Stimulated activated CD8-positive, alpha-beta memory T cell treated with anti-CD3 and anti-CD28 coated beads, Interleukin-7, amount 100 ng/mL, for 24 hours (primary cell): ENCODE measurements at places on chromosomes 11 and 22.

GRCh38 chr22:29821291-29822016, 16.6 kb downstream of the ASCC2 start:
- DNase-seq, result no peak

DNA sequence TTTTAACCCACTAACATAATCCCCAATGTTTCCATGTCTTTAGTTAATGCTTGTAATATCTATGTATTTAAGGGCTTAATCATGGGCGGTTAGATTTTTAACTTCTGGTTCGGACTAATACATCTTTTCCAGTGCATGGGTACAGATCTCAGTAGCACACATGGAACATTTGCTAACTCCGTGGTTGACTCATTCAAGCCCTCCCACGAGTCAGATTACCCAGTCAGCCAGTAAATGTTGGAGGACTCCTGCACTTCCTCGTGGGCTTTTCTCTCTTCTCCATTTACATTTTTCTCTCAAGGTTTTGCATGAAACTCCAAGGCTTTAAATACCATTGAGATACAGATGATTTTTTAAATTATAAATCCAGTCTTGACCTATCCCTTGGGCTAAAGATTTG, 313.9 kb downstream of the ST3GAL4 start:
- no peak for DNase-seq

DNA sequence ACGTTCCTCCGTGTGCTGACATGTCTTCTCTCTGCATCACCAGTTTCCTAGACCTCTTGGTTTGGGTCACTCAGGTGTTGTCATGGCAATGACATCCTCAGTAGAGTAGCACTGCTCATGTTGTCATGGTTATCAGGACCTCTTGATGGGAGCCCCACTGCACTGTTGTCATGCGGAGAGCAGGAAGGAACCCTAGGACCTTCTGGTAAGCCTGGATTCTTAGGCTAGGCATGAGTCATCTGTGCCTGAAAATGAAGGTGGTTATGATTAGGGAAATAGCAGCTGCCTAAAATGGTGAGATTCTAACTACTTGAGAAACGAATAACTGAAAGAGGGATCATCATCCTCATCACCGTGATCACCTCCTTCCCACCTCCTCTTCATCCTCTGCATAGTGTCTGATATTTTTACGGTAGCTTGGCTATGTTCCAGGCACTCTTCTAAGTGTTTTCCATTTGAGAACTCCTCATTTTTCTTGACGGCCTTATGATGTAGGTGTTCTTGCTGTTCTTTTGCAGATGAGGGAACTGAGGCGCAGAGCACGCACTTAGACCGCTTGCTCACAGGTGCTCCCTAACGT, 858.4 kb downstream of the NTM start:
- DNase-seq, result no peak

GRCh38 chr11:118610225-118610772, 2.9 kb downstream of the PHLDB1 start:
- DNase-seq, result no peak
